ENCODE measurements at places on chromosomes 7 and 10.

DNA sequence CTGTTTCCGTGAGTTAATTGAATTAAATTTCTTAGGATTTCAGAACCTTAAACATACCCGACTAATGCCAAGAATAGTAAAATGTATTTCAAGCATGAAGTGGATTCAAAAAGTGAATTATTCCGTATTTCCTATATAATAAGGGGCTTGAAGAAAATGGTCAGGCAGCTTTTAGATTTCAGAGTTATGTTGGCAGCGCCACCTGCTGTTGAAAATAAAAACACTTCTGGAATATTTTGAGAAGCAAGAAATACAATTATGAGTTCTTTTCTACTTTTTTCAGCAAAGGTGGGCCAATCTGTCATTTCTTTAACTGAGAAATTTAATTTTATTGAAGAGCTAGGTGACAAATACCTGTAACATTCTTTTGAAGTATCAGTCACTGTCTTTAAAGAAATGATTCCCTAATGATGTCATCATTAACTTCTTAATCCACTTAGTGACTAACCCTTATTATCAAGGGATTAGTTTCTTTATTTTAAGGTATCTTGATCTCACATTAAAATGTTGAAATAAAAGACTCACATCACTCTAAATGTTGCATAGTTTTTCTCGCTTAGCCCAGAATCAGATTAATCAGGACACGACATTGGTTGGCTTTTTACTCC lies 36.6 kb upstream of the AGR3 start:
- no peak for DNase-seq

- DNase-seq: no peak
Measured at GRCh38 chr10:99685597-99685967, 26.3 kb downstream of the ENTPD7 start.

- DNase-seq: no peak
Measured at GRCh38 chr7:102310414-102310815, 23.7 kb downstream of the SH2B2 start.

DNA sequence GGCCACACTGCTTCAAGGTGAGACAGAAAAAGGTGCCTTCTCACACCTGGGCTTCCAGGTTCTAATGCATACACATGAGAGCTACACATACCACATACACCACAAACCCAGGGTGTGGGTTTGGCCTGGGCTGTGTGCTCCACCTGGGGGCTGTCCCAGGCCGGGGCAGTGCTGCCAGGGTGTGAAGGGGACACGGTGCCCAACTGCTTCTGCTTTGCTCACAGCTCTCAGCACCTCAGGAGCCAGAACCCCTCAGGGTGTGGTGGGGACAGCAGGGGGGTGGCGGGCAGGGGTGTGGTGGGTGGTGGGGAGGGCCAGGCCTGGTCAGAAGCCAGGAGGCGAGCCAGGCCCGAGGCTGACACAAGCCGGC lies 51.1 kb downstream of the TMEM209 start:
- DNase-seq: no peak

DNA sequence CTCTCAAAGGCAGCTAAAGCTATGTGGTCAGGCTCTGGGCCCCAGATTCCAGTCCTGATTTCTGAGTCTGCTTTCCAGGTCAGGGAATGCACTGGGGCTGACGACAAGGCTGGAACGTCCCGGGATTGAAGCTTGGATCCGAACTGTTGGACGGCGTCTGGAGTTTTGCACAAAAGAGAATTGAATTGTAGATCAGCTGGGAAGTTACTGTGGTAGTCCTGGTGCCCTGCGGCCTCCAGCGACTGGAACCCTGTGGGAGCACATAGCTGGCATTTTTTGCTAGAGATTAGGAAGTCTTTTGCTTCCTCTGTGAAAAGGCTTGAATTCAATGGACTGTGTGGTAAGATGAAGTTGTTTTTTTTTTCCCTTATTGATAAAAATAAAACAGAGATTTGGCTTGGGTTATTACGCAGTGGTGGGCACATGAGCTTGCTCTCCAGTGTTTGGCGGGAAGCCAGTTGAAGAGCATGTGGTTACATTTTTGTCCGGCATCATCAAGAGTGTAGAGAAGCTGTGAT lies at the start of gene HK1:
Gene HK1, plus strand, starts transcription at position 51 of the 518 bp plus-strand sequence.
- no peak for DNase-seq

GRCh38 chr10:962342-962741 lies 25.9 kb upstream of the GTPBP4 start:
- DNase-seq: no peak

GRCh38 chr10:59085054-59085453 lies 91.4 kb upstream of the PHYHIPL start:
- DNase-seq: no peak

GRCh38 chr7:47379629-47380324 lies 202.1 kb downstream of the TNS3 start:
- DNase-seq: peak; percentile 18

DNA sequence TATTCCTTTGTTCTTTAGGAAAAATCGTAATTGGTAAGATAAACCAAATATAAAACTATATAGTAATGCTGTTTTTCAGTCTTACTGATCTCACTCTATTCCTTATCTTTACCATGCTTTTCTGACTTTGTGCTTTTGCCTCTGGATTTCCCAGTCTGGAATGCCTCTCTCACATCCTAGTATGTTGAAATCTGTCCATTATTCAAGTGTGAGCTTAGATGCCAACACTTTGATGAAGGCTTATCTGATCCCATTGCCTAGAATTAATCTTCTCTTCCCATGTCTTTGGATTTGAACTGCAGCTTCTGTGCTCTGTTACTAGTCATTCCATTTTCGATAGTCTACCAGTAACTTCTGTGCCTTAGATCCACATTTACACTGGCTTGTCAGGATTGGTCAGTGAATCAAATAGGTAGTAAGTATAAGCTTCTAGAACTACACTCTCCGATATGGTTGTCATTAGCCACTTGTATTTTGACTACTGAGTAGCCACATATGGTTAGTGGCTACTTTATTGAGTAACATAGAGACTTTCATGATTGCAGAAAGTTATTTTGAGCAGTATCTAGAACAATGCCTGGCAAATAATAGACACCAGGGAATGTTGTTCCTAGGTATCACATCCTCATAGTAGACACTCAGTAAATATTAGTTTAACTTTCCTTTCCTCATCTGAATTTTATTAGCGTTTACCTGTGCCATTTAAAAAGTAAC lies 92.9 kb downstream of the BMPR1A start:
- no peak for DNase-seq

DNA sequence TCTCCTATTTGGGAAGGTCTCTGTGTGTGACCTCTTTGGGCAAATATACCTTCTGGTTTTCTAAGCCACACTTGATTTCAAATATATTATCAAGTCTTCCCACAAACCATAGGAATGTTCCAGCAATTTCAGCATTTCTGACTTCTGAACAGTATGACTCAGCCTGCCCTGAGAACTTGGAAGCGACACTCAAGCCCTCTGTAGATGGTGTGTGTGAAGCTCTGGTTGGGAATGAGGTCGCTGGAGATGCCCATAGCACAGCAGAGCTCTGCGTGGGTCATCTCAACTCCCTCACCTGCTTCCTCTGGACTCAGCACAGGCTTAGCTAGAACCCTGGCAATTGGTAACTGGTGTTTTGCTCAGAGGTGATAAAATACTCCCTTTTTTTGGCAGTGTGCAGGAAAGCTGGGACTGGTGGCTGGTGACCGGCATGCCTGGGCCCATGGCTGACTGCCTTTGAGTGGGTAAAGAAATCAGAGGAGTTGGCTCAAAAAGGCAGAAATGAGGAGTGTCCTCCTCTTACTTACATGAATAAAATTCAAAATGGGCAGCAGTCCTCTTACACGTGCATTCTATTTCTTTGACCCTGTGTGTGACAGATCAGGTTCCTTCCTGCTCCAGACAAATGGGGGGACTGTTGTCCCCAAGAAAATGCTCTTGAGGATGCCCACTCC lies 87.5 kb upstream of the NRP1 start:
- DNase-seq: no peak

- DNase-seq: no peak
Measured at GRCh38 chr10:48214716-48215485, 59.6 kb downstream of the FRMPD2 start.

GRCh38 chr7:155610633-155611193 lies 33.7 kb upstream of the RBM33 start:
- DNase-seq: no peak

GRCh38 chr7:106010331-106010730 lies 47.3 kb downstream of the CDHR3 start:
- DNase-seq: no peak

DNA sequence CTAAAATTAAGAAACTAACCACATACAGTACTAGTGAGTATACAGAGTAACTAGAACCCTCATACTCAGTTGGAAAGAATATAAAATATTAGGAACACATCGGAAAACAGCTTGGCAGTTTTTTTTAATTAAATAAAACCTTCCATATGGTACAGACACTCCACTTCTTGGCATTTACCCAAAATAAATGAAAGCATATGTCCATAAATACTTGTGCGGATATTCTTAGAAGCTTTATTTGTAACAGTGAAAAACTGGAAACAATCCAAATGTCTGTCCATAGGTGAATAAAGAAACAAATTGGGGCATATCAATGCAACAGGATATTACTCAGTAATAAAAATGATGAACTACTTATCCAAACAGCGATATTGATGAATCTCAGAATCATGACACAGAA lies 410.0 kb downstream of the HTR7 start:
- DNase-seq: no peak

GRCh38 chr10:35219891-35220890 lies 93.5 kb downstream of the CREM start:
- DNase-seq: no peak

GRCh38 chr10:13851906-13852305 lies 265.1 kb downstream of the PRPF18 start:
- no peak for DNase-seq

GRCh38 chr10:24571870-24572450 lies 151.7 kb downstream of the ARHGAP21 start:
- DNase-seq: no peak

- no peak for DNase-seq
Measured at GRCh38 chr7:118349604-118350003, 125.1 kb downstream of the ANKRD7 start.

- DNase-seq: no peak
Measured at GRCh38 chr10:15725603-15726002, 5.9 kb upstream of the ITGA8 start.

DNA sequence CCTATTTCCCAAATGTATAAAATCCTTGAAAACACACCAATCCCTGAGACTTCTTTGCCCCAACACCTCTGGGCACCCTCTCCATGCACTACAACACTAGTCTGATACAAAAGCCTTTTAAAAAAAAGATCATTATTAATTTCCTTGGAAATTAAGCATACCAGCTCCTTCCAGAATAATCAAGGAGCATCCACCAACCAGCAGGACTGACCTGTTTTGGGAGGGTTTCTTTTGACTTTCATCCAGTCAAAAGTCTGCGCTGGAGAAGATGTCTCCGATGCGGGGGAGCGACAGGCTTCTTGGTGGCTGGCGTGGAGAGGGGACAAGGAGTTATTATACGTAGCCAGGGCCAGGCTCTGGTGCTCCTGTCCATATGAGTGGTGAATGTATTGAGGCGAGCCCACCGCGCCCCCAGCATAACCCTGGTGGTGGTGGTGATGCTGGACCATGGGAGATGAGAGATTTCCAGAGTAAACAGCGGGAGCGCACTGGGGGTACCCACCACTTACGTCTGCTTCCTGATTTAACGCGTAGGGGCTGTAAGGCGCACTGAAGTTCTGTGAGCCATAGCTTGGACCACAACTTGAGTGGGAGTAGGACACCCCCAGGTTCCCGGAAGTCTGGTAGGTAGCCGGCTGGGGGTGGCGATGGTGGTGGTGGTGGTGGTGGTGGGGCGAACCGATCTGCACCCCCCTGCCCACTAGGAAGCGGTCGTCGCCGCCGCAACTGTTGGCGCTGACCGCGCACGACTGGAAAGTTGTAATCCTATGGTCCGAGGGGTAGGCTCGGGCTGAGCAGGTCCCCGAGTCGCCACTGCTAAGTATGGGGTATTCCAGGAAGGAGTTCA lies 527 bp downstream of the HOXA1 start:
- DNase-seq: no peak

DNA sequence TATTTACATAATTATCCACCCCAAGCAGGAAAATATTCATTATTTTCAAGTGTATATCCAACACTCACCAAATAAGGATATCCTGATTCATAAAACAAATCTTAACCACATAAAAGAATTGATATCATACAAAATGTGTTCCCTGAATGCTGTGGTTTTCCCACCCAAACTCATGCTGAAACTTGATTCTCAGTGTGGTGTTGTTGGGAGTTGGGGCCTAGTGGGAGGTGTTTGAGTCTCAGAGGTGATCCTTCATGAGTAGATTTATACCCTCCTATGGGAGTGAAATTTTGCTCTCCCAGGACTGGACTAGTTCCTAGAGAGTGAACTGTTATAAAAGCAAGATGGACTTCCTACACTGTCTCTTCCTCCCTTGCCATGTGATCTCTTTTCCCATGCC lies 1028.3 kb downstream of the SORCS1 start:
- no peak for DNase-seq
